ENCODE measurements at places on chromosomes 2 and 18. TPM values are rescaled to one million over a fixed set of nuclear protein-coding genes. Genes with fewer than 3 reads are reported as not detected.
A peak's percentile ranks its signal among the peaks of the same experiment; 100 is the strongest.

DNA sequence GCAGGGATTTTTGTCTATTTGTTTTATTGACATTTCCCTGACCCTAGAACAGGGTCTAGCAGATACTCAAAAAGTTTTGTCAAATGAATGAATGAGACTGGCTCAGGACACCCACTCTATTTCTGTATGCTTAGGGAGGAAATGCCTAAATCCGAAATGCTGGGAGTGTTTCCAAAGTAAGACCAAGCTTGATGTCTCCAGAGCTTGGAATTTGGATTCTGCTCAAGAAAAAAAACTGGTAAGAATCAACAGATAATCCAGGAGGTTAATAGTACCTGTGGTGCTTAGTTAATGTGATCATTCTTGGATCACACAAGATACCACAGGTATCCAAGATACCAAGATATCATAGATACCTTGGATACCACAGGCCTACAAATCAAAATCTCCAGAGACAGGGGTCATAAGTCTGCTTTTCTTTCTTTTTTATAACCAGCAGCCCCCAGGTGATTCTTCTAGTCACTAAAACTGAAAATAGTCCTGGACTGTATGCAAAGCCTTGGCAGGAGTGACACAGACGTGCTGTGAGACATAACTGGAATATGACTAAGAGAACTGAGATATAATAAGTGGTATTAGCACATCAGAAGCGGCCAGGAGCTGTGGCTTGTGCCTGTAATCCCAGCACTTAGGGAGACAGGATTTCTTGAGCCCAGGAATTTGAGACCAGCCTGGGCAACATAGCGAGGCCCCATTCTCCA, 39.9 kb upstream of the SP3 start:
- DNase-seq: no peak
- no peaks in the 10 kb centered on the region for H3K27me3 ChIP-seq
- H3K4me3 ChIP-seq: no peak overlapping the region
- peaks cover 25% of the 10 kb centered on the region for H3K4me1 ChIP-seq
- no peak overlapping the region for H3K27ac ChIP-seq

The SLC11A1 gene
- 0.12 TPM for total RNA-seq

DNA sequence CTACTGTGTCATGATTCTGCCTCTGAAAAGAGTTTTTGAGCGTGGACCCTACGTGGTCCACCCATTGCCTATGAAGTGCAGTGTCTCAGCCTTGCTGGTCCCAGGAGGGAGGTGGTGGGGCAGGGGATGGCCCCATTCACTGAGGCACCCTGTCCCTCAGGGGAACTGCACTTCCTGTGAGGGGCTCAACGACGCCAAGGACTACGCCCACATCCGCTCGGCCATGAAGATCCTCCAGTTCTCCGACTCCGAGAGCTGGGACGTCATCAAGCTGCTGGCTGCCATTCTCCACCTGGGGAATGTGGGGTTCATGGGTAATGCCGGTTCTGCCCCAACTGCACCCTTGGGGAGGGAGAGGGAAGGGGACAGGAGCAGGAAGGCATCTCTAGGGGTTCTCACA, 42.5 kb downstream of the MYO7B start:
- no peak for DNase-seq
- peaks cover 50% of the 10 kb centered on the region for H3K27me3 ChIP-seq
- H3K4me1 ChIP-seq: no peaks in the 10 kb centered on the region
- H3K27ac ChIP-seq: no peak overlapping the region

GRCh38 chr2:151238527-151239487, 22.9 kb downstream of the RBM43 start:
- no peaks in the 10 kb centered on the region for H3K27me3 ChIP-seq
- H3K36me3 ChIP-seq: no peaks in the 10 kb centered on the region
- no peak overlapping the region for H3K4me3 ChIP-seq
- no peak overlapping the region for H3K27ac ChIP-seq

GRCh38 chr2:46977899-46978298, 62.3 kb upstream of the MCFD2 start:
- DNase-seq: no peak
- no peak overlapping the region for H3K27ac ChIP-seq
- H3K36me3 ChIP-seq: peaks cover 21% of the 10 kb centered on the region
- no peak overlapping the region for H3K4me3 ChIP-seq
- H3K27me3 ChIP-seq: no peaks in the 10 kb centered on the region

The HAAO gene
- 1.5 TPM for total RNA-seq

DNA sequence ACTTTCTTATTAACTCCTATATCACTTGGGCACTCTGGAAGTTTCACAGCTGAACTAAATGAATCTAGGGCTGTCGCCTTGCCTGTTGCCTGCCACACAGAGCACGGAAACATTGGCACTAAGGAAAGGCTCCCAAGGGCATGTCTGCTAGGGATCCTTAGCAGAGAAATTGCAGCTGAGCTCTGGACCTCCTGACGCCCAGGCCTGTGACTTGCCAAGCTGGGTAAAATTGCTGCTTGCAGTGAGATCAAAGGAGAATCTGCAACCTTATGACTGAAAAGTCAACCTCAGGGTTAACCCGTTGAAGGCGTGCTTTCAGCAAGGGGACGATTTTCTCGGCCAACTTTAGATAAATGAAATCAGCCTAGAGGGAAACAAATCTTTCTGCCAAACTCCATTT, 189.8 kb downstream of the NCK2 start:
- no peaks in the 10 kb centered on the region for H3K36me3 ChIP-seq
- H3K27ac ChIP-seq: no peak overlapping the region
- H3K4me1 ChIP-seq: no peaks in the 10 kb centered on the region

The COL4A3 gene
- 17.6 TPM for total RNA-seq

GRCh38 chr2:231886071-231886681, 40.0 kb downstream of the NPPC start:
- DNase-seq: no peak
- H3K4me3 ChIP-seq: no peak overlapping the region
- peaks cover 7% of the 10 kb centered on the region for H3K4me1 ChIP-seq
- peaks cover 53% of the 10 kb centered on the region for H3K27me3 ChIP-seq
- no peak overlapping the region for H3K27ac ChIP-seq
- H3K36me3 ChIP-seq: no peaks in the 10 kb centered on the region

GRCh38 chr18:11149441-11150270, at the start of gene PIEZO2:
TSS of gene PIEZO2 (minus strand) at chr18:11149569. CDS start at chr18:11148588, 981 bp downstream.
- H3K4me3 ChIP-seq: no peak within 1 kb of the TSS
- H3K4me1 ChIP-seq: no peaks in the 10 kb centered on the region
- H3K27me3 ChIP-seq: peaks cover 22% of the 10 kb centered on the region
- H3K27ac ChIP-seq: no peak within 1 kb of the TSS

The ATOH8 gene
- 0.47 TPM for total RNA-seq

- no peaks in the 10 kb centered on the region for H3K36me3 ChIP-seq
- peaks cover 8% of the 10 kb centered on the region for H3K4me1 ChIP-seq
- no peak overlapping the region for H3K4me3 ChIP-seq
- H3K27ac ChIP-seq: no peak overlapping the region
Observed at GRCh38 chr2:134869946-134870736, 31.7 kb downstream of the ACMSD start.

The SNX17 gene
- total RNA-seq: 96.9 TPM

GRCh38 chr2:151945186-151945585, 117.0 kb upstream of the ARL5A start:
- no peak overlapping the region for H3K27ac ChIP-seq
- no peak for DNase-seq
- no peak overlapping the region for H3K4me3 ChIP-seq
- H3K4me1 ChIP-seq: no peaks in the 10 kb centered on the region

GRCh38 chr2:221063568-221063967, 508.5 kb downstream of the EPHA4 start:
- no peak overlapping the region for H3K4me3 ChIP-seq
- no peaks in the 10 kb centered on the region for H3K27me3 ChIP-seq
- H3K4me1 ChIP-seq: no peaks in the 10 kb centered on the region
- DNase-seq: no peak

DNA sequence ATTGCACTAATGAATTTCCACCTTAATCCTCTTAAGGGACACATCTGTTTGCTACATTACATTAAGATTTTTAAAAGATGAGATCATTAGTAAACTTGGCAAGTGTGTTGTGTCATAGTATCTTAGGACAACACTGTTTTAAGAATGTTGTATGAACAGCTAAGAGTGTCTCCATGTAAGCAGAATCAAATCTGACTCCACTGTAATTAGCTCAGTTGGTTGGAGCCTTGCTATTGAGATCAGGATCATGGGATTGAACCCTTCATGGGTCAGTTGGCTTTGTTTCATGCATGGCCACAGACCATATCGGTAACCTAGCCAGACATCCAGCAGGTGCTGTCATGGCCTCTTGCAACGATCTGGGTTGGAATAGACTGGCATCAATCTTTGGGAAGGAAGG, 5.2 kb downstream of the FHOD3 start:
- no peak overlapping the region for H3K4me3 ChIP-seq
- no peaks in the 10 kb centered on the region for H3K4me1 ChIP-seq
- no peak overlapping the region for H3K27ac ChIP-seq
- peaks cover 46% of the 10 kb centered on the region for H3K27me3 ChIP-seq
- DNase-seq: no peak

DNA sequence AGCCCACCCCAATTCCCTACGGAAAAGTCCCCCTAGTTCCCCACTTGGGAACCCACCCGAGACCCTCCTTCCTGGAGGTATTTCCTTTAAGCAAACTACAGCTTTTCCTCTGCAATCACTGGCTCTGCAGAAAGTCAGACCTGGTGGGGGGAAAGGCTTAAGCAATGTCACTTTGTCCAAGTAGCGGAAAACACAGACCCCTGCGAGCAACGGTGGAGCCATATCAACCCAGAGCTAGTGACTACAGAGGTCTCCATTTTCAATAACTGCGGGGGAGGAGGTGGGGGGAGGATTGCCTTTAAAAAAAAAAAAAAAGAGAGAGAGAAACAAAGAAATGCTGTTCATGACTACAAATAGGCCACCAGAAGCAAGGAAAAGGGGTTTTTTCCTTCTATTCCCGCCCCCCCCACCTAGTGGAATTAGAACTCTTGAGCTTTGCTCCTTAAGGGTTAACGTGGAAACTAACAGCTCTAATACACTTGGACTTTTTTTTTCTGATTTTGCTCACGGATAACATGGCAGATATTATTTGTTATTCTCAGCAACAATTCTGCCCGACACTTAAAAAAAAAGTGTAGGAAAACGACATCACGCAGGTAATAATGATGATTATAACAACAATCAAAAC, 1.1 kb upstream of the FRZB start:
- H3K4me1 ChIP-seq: peaks cover 13% of the 10 kb centered on the region
- no peak for DNase-seq
- no peak overlapping the region for H3K27ac ChIP-seq
- peaks cover 18% of the 10 kb centered on the region for H3K27me3 ChIP-seq
- H3K4me3 ChIP-seq: peak overlapping the region; percentile 82
- H3K36me3 ChIP-seq: peaks cover 9% of the 10 kb centered on the region

DNA sequence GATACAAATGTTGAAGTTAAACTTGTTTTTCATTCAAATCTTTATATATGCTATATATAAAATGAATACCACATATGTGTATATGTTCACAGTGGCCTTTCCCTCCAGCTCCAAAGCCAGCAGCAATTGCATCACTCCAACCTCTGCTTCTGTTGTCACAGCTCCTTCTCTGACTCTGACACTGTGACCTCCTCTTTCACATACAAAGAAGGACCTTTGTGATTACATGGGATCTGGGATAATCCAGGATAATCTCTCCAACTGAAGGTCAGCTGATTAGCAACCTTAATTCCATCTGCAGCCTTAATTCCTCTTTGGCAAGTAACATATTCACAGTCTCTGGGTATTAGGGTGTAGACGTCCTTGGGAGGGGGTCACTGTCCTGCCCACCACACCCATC, 8.4 kb downstream of the FLACC1 start:
- no peak overlapping the region for H3K27ac ChIP-seq
- no peak overlapping the region for H3K4me3 ChIP-seq
- H3K36me3 ChIP-seq: peaks cover 5% of the 10 kb centered on the region
- no peaks in the 10 kb centered on the region for H3K27me3 ChIP-seq

The MTCL1 gene
- 297 TPM for total RNA-seq

GRCh38 chr2:239601201-239601851, 200.5 kb upstream of the HDAC4 start:
- no peak for DNase-seq
- H3K36me3 ChIP-seq: no peaks in the 10 kb centered on the region
- no peaks in the 10 kb centered on the region for H3K4me1 ChIP-seq
- H3K4me3 ChIP-seq: no peak overlapping the region

GRCh38 chr2:17538844-17539554, 1.5 kb upstream of the VSNL1 start:
- DNase-seq: peak; percentile 15
- no peak overlapping the region for H3K27ac ChIP-seq
- peak overlapping the region; percentile 38 for H3K4me3 ChIP-seq
- peaks cover 87% of the 10 kb centered on the region for H3K27me3 ChIP-seq
- peaks cover 22% of the 10 kb centered on the region for H3K4me1 ChIP-seq

DNA sequence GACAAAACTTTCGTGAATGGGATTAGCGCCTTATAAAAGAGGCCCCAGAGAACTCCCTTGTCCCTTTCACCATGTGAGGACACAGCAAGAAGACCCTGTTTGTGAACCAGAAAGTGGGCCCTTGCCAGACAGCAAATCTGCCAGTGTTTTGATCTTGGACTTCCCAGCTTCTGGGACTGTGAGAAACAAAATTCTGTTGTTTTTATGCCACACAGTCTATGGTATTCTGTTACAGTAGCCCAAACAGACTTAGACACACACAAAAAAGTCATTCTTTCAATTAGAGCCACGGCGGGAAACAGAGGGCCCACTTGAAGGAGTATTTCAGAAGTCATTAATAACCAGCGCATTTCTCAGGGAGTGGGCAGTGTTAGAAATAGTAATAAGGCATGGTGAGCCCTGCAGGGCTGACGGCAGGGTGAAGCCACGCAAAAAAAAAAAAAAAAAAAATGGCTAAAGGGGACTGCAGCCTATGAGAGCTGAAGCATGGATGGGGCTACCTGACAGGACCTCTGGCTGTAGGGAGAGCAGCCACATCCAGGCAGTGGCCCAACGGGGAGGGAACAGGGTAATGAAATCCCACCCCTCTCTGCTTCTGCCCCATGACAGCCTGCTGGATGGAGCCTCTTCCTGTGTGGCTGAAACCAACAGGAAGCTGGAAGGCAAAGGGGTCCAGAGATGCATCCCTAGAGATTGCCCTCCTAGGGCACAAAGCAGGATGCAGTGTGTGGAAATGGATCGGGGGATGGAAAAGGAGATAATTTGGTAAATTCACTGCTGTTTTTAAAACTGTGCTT, 189.3 kb downstream of the KCNS3 start:
- H3K36me3 ChIP-seq: no peaks in the 10 kb centered on the region
- H3K4me3 ChIP-seq: no peak overlapping the region
- no peak for DNase-seq
- H3K4me1 ChIP-seq: no peaks in the 10 kb centered on the region
- no peak overlapping the region for H3K27ac ChIP-seq
- H3K27me3 ChIP-seq: peaks cover 59% of the 10 kb centered on the region

- no peak for DNase-seq
- no peaks in the 10 kb centered on the region for H3K36me3 ChIP-seq
- H3K27ac ChIP-seq: no peak overlapping the region
- H3K4me1 ChIP-seq: no peaks in the 10 kb centered on the region
- H3K27me3 ChIP-seq: peaks cover 75% of the 10 kb centered on the region
Observed at GRCh38 chr2:120596990-120597594, 138.6 kb upstream of the GLI2 start.

The NYAP2 gene
- not detected for total RNA-seq

- no peaks in the 10 kb centered on the region for H3K27me3 ChIP-seq
- no peaks in the 10 kb centered on the region for H3K4me1 ChIP-seq
- no peak for DNase-seq
- no peaks in the 10 kb centered on the region for H3K36me3 ChIP-seq
Observed at GRCh38 chr18:51337406-51337805, 139.9 kb upstream of the MEX3C start.

GRCh38 chr18:77160515-77160914, 27.9 kb upstream of the MBP start:
- no peaks in the 10 kb centered on the region for H3K4me1 ChIP-seq
- DNase-seq: no peak
- peaks cover 61% of the 10 kb centered on the region for H3K27me3 ChIP-seq
- no peaks in the 10 kb centered on the region for H3K36me3 ChIP-seq

Data from Calu3 (cell line).